ENCODE measurements at places on chromosomes 6 and 20.

DNA sequence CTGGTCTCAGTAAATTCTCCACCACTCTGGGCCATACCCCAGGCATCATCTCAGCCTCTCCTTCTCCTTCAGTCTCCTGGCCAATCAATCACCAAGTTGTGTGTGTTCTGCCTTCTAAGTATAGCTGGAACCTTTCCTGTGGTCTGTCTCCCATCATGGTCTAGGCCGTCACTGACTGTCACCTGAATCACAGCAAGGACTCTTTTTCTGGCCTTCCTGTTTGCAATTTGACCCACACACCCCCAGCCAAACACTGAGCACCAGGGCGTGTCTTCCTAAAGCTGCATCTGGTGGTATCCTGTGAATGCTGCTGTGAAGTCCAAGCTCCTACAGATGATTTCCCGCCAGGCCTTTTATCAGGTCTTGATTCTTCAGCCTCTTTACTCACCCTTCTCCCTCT lies 52.6 kb upstream of the PRELID3B start:
- H3K27me3 ChIP-seq: no peaks in the 10 kb centered on the region
- H3K36me3 ChIP-seq: no peaks in the 10 kb centered on the region

GRCh38 chr6:41545247-41545702 lies 906 bp upstream of the FOXP4 start:
- H3K27ac ChIP-seq: no peak overlapping the region
- DNase-seq: no peak
- peak overlapping the region; percentile 76 for H3K4me3 ChIP-seq
- H3K27me3 ChIP-seq: no peaks in the 10 kb centered on the region
- H3K36me3 ChIP-seq: peaks cover 9% of the 10 kb centered on the region

- no peak overlapping the region for H3K27ac ChIP-seq
- H3K36me3 ChIP-seq: peaks cover 2% of the 10 kb centered on the region
- H3K27me3 ChIP-seq: no peaks in the 10 kb centered on the region
- H3K4me3 ChIP-seq: no peak overlapping the region
- DNase-seq: no peak
These were observed 54.7 kb upstream of the GGTLC1 start for GRCh38 chr20:24043294-24043693.

GRCh38 chr6:125154118-125154760 lies 666 bp downstream of the TPD52L1 start:
- DNase-seq: no peak
- H3K4me3 ChIP-seq: peak overlapping the region; percentile 55
- no peaks in the 10 kb centered on the region for H3K36me3 ChIP-seq
- no peaks in the 10 kb centered on the region for H3K4me1 ChIP-seq
